Prostate gland (tissue), 2 donors: ENCODE measurements at places on chromosomes 5 and 9. TPM values are rescaled to one million over a fixed set of nuclear protein-coding genes. Genes with fewer than 3 reads are reported as not detected.

DNA sequence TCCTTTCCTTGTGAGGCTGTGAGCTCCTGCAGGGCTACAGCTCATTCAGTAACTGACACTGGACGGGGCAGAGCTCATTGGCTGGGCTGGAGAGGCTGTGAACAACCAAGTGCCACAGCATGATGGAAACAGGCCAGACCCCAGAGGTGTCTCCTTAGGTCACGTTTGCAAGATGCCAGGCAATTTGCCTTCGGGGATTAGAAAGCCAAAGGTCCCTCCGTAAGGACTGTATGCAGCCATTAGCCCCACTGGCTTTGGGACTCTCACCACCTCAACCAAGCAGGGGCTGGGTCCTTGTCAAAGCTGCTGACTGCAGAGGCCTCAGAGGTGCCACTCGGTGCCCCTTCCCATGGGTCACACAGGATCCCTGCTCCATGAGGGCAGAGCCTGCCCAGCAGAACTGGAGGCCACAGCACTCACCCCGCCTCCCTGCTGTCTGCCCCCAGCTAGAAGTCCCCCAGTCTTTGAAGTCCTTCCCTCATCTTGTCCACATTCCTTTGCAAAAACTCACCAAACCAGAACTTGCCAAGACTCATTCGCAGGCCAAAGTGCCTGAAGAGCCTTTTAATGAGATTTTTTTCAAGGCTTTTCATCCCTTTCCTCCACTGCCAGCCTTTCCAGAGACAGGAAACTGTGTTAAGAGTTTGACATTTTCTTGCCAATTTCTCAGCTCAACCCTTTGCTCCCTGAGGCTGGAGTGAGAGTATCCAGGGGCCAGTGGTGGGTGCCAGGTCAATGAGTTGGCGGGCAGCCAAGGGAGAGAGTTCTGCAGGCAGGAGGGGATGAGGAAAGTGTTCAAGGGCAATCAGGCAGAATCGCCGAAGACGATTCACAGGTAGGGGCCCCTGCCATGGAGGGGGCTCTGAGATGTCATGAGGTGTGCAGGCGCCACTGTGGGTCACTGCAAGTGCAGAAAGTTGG, 39.7 kb upstream of the SLC25A51 start:
- peak; percentile 45 for DNase-seq

GRCh38 chr5:170523142-170523551, 19.3 kb downstream of the KCNIP1 start:
- DNase-seq = no peak

DNA sequence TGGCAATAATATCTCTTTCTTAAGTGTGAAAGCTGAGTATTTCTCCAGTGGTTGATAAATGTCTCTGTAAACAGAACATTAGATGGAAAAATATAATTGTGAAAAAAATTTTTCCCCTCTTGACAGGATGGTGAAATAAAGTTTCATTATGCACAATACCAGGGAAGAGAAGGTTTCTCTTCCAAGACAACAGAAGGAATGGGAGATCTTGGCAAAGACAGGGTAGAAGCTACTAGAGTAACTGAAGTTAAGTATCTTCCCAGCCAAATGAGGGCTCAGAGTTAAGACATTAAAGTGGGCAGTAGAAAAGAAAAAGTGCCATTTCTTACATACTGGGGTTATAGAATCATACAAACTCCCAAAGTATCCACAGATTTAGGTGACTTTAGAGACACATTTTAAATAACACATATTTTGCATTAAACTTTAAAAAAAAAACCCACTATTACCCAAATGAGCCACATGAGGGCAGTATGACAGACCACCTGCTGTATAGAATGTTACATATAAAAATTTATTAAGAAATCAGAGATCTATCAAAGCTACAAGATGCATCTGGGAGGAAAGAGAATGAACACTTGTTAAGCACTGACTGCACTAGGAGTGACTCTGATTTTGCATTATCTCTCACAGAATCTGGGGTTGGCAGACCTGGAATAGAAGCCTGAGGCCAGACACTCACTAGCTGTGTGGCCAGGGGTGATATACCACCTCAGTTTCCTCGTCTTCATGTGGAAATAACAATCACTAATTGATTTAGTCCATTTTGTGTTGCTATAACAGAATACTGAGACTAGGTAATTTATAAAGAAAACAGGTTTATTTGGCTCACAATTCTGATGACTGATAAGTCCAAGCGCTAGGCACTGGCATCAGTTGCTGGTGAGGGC, 98.5 kb downstream of the ARSB start:
- DNase-seq = no peak

GRCh38 chr5:151694035-151694485, 7.3 kb upstream of the SPARC start:
- DNase-seq = no peak

- DNase-seq = no peak
These were observed 27.1 kb downstream of the FRMD3 start for GRCh38 chr9:83511051-83511450.

DNA sequence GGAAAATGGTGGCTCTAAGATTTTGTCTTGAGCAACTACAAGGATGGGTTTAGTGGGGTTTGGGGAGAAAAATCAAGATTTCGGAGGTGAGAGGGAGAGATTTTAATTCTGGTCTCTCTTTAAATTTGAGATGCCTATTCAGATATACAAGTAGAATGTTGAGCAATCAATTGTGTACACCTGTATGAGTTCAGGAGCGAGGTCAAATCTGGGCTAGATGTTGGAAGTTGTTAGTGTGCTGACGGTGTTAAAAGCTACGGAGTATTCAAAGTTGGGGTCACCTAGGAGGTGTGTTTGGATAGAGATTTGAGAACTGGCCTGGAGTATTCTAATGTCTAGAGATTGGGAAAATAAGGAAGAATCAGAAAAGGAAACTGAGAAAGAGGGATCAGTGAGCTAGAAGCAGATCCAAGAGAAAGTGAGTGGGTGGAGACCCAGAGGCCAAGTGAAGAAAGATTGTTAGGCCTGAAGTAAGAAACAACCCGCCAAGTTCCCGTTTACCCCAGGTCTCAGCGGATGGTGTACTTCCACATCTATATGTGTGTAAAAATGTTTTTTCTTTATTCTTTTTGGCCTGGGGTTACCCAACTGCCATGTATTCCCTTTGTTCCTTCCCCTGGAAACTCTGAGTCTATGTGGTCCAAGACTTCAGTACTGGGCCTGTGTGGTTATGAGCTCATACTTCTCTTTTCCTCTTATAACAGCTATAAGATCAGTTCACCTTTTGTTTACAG, 11.9 kb upstream of the ARHGAP26 start:
- DNase-seq = no peak

DNA sequence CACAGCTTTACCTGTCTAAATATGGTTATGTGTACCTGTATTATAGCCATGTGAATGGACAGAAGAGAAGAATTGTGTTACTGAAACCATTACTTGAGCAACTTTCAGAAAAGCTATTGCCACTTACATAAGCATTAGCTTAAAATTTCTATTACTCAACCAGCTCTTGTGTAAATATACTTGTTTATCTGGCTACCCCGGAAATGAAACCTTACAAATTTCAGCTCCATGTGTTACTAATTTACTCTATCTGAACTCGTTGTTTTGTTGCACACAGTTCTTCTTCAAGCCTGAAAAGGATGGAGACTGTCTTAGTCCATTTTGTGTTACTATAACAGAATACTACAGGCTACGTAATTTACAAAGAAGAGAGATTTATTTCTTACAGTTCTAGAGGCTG, 22.5 kb upstream of the ADAMTSL1 start:
- no peak for DNase-seq

DNA sequence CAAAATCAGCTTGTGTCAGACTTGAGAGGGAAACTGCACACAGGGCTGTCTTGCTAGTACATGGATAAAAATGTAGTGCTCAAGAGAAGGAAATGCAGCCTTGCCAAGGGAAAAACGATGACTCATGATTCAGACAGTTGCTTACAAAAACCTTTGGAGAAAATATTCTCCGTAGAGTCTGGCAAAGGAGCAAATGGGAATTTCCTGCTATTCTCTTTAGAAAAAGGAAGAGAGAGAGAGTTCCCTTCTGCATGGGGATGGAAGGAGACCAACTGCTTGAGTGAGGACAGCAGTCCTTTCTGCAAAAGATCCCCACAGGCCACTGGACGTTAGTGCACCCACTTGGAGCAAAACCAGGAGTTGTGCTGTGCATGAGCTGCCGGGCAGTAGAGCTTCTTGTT, 7.6 kb downstream of the IFNB1 start:
- peak; percentile 33 for DNase-seq

- no peak for DNase-seq
These were observed 18.9 kb downstream of the IPPK start for GRCh38 chr9:92650839-92651621.

The COL15A1 gene
- 79.9 TPM for total RNA-seq

The TMEM171 gene
- not detected for total RNA-seq

The LECT2 gene
- total RNA-seq = not detected
